ENCODE measurements at places on chromosomes 3 and 15.

- DNase-seq = no peak
Measured at GRCh38 chr15:70665599-70665998, 97.8 kb downstream of the UACA start.

DNA sequence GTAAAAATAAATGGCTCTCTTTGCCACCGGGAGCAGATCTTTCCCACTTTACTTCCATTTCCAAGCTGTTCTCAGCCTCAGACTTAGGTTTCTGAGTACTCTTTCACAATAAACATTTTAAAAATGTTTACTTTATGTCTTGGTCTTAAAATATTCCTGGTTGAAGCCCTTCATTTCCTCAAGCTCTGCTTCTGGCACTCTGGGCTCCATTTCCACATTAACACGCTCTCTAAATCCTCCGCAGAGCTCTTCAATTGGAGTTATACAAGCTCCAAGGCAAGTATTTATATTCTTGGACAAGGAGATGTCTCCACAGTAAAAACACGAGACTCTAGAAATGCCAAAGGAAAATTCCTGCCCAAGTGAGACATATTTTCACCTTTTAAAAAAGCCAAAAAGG lies 169.3 kb downstream of the GREM1 start:
- DNase-seq = no peak

DNA sequence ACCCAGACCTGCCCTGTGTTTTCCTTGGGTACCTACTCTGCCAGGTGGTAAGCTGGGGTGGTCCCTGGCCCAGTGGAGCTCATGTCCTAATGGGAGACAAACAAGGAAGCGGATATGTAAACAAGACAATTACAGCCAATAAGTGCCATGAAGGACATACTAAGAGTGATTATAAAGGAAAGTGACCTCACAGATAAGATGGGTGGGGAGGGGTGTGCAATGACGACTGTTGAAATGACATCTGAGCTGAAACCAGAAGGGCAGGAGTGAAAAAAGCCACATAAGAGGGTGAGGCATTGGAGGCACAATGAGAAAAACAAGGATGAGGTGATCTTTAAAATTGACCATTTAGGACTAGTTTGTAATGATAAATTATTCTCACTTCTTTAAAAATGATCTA lies 336.2 kb upstream of the IL12A start:
- no peak for DNase-seq

- no peak for DNase-seq
Measured at GRCh38 chr15:44045217-44045616, 149.9 kb downstream of the FRMD5 start.

Data from activated CD4-positive, alpha-beta T cell treated with anti-CD3 and anti-CD28 coated beads for 1 hour (primary cell).